ENCODE measurements at places on chromosomes 6 and 20.

GRCh38 chr20:62141043-62141396, 2.2 kb downstream of the PSMA7 start:
- no peak for DNase-seq

DNA sequence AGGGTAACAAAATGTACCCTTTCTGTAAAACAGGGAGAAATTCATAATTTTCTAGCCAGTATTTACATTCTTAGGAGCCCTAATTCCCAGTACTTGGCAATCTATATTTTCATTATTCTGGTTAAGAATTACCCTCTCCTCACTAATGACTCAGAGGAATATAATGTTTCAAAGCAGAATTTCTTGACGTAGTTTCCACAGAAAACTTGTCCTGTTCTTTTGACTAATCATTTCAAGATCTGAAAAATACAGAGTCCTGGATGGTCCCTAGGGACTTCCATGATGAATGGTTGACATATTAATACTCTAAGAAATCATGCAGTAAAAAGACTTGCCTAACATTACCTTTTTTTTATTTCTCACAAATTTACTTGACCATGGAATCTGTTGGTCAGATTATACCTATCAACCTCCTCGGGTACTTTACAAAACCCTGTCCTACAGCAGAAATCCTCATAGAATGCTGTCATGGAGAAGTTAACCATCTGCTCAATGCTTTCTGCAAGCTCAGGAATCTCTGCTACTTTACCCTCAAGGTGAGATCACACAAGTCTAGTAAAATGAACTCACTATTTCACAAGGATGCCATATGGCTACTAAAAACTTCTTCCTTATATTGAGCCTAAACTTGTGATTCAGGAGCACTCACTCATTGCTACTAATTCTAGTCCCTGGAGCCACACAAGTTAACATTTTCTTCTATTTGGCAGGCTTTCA, 202.1 kb upstream of the CNR1 start:
- DNase-seq: no peak

DNA sequence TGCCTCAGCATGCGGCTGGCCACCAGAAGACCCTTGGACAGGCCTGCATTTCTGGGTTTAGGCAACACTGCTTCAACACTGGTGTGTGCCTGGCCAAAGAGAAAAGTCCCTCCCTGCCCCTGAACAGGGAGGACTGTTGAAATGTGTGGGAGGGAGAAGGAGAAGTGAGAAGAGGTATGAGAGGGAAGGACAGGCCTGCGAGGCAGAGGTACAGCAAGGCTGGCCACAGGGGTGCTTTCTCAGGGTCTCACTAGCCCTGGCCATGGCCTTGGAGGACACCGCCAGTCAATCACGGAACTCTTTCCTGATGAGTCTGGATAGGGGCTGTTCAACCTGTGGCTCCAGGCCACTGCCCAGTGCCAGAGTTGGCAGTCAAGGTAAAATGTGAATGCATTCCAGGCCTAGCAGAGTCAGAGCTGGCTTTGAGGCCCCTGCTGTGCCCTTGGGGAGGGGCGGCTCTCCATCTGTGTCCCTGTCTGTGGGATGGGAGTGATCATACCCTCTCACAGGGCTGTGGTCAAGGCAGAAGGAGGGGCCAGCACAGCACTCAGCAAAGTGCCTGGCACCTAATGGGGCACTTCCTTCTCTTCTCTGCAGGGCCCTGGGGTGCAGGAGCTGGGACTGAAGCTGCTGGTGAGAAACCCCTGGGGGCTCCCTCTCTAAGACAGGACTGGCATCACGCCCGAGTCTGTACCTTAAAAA, 43.2 kb upstream of the CDH22 start:
- DNase-seq: no peak

DNA sequence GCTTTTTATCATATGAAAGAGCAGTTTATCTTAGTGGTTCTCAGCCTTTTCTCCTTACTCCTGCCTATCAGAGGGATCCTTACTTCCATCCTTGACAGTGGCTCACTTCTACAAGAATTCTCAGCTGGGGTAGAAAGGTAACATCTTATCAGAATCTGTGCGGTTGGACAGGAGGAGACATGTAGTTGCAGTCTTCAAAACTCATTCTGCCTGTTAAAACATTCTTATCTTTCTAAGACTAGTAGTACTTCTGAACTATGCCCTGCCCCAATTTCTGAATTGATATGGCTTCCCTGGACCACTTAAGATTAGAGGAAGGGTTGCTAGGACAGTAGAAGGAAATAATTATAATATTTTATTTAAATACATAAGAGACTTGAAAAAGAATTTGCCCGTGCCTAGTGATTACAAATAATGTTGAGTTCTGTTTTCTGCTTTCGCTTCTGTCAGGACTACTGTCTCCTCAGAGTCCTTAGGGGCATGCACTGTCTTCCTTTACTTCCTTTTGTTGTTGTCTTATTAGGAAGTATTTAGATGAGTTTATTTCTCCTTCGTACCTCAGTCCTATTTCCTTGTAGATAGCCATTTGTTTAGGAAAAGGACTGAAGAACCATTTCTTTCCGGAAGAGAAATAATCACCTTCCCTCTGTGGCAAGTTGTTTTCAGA, 24.9 kb downstream of the BLTP3A start:
- DNase-seq: no peak

DNA sequence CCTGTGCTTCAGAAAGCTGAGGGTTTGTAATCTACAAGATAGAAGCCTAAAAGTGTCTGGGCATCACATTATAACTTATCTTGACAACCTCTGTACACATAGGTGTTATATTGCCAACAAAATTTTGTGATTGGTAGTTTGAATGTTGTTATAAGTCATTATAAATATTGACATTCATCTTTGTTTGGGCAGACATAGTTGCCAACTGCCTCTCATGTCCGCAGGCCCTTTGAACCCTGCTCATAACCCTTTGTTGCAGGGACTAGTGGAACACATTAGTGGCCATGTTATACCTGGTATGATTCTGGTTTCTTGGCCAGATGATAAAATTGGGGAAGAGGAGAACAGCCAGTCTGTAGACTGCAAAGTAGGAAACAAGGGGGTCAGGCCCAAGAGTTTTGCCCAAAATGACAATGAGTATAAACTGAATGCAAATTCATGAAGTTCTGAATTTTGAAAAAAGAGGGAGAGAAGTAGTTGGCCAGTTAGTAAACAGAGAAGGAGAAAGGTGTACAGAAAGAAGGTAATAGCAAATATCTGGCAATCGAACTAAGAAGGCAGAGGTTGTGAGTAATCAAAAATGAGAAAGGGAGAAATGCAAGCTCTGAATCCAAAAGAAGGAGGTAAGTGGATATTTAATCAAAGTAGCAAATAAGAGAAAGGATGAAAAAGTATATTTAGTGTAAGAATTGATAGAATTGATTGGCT, 21.6 kb upstream of the LMBRD1 start:
- no peak for DNase-seq

DNA sequence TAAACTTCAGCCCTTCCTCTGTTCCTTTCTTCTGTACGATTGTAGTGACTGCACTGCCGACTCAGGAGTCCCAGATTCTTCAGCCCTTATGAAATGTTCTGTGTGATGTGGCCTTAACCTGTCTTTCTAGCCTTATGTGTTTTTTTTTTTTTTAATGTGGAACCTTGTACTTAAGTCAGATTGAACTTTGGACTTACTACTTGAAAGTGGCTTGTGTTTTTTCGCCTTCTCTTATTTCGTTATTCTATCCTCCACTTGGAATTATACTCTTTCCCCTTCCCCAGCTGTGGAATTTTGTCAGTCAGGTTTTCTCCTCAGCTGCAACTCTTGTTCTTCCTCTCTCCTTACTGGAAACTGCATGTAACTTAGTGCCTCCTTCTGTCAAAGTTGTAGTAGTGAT, 8.8 kb downstream of the CEP43 start:
- DNase-seq: no peak

GRCh38 chr6:160261991-160262680, 3.5 kb upstream of the SLC22A2 start:
- DNase-seq: no peak

DNA sequence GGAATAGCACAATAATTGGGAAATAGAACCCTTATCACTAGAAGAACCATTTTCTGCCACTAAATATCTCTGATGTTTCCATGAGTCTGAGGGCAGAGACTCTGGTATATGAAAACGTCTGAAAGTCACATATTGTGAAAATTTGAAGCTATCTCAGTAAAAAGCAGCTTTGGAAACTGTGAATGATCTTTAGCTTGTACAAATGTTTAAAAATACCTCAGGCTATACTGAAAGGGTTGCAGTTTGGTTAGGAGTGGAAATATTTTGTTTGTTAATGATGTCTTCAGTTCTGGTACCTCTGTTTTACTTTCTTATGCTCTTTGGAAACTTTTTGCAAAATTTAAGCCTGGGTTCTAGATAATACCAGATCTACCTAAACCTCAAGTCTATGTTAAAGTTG, 135.0 kb downstream of the SLC16A10 start:
- no peak for DNase-seq

GRCh38 chr6:157597461-157598312, 216.7 kb downstream of the ZDHHC14 start:
- no peak for DNase-seq

- no peak for DNase-seq
Observed at GRCh38 chr20:1808101-1808500, 87.1 kb upstream of the SIRPA start.

DNA sequence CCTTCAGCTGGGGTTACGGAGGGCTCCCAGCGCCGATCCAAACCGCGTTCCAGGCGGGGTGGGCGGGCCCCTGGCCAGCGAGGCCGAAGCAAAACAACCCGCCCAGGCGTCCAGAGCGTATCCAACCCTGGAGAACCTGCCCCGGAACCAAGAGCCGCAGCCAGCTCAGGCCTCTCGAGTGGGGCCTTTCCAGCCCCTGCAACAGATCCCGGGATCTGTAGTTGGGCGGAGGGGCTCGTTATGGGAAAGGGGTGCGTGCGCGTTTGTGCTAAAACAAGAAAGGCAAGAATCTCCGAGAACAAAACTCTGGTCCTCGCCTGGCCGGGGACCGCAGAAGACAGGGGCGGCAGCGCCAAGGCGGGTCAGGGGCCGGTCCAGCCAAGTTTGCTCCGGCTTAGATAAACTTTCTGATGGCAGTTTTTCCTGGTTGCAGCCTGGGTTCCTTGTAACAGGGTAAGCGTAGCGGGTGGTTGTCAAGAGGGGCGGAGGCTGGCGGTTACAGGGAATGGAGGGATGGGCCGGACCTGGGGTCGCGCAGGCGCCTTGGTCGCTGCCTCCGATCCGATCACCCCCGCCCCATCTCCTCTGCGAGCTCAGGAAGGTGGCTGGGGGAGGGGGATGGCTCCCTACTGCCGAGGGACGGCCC, 448 bp upstream of the RIN2 start:
- no peak for DNase-seq

- DNase-seq: no peak
Observed at GRCh38 chr20:10060226-10060625, 25.4 kb downstream of the ANKEF1 start.

- DNase-seq: no peak
Observed at GRCh38 chr6:1670711-1671462, 61.2 kb downstream of the FOXC1 start.

- DNase-seq: no peak
Observed at GRCh38 chr6:76592566-76592965, 520.1 kb upstream of the IMPG1 start.

- DNase-seq: no peak
Observed at GRCh38 chr20:58374027-58374850, 14.8 kb upstream of the VAPB start.

GRCh38 chr6:87791982-87792381, 89.9 kb upstream of the AKIRIN2 start:
- no peak for DNase-seq

DNA sequence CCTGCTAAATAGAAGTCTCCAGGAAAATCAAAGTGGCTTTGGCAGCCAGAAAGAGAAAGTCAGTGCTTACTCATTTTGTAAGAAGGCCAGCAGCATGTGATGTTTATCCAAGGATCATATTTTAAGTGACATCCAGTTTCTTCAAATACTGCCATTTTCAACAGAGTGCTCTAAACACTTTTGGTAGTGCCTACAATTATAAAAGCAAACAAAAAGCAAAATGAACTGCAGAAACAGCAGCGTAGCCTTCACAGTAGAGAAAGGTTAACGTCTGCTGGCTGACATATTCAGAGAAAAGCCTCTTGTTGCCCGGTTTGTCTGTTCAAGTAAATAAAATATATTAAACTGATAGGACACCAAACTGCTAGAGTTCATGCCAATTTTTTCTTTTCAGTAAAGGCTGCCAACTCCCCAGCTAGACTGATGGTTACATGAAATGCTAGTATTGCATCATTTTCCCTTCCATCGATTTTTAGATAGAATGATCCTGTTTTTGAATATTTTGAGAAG, 705.7 kb upstream of the SLC35B3 start:
- no peak for DNase-seq

- no peak for DNase-seq
Observed at GRCh38 chr6:24252280-24252679, 105.6 kb downstream of the DCDC2 start.

GRCh38 chr6:10894958-10895357, 8.1 kb downstream of the SYCP2L start:
- DNase-seq: no peak

DNA sequence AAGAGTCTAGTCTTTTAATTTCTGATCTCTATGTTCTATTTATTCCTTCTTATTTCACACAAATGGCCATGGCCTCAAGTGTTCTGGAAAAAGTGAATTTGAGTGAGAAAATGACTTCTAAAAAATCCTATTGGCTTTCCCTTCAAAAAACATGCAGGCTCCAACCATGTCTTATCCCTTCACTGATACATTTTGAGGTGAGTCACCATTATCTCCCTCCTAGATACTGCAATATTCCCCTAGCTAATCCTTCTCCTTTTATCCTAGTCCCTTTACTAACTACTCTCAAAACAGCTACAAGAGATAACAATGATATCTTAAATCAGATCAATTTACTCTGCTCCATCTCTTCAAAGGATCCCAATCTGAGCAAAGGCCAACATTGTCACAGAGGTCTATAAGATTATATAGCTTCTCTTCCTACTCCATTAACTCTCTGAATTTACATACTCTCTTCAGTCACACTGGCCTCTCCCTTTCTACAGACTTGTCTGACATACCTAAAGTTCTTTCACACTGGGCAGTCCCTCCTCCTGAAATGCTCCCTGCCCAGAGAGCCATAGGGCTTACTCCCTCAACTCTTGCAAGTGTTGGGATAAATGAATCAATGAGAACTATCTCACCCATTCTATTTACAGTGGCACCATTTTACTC, 129.2 kb downstream of the TENT5A start:
- no peak for DNase-seq

DNA sequence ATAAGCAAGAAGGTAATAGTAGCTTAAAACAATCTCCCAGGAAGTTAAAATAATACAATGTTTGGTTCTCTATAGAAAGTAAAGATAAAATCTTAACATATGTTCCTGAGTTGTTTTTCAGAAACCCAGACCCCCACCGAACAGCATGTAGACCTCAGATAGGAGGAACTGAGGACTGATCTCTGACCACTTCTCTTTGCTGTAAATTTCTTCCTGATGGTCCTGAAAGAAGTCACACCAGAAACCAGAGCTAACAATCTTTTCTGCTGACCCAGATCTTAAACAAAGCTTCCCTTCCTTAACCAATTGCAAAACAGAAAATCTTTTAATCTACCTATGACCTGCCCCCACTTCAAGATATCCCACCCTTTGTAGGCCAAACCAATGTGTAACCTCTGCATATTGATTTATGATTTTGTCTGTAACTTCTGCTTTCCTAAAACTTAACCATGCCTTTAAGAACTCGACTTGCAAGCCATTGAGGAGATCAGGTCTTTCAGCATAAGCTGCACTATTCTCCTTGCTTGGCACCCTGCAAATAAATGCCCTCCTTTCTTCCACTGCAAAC, 21.9 kb upstream of the BEND6 start:
- DNase-seq: no peak

All from stimulated activated CD8-positive, alpha-beta memory T cell treated with anti-CD3 and anti-CD28 coated beads, Interleukin-15, amount 100 ng/mL, for 24 hours (primary cell).